ENCODE measurements at places on chromosomes 16 and 17.

DNA sequence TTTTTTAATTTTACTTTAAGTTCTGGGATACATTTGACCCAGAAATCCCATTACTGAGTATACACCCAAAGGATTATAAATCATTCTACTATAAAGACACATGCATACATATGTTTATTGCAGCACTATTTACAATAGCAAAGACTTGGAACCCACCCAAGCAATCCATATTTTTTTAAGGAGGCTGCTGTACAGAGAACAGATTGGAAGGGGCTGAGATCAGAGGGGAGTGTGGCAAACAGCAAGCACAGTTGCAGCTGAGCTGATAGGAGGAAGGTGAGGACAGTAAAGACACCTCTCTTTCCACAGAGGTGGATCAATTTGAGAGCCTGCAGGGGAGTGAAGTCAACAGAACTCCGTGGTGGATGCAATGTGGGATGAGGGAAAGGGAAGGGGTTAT lies 10.2 kb upstream of the TMEM238L start:
- no peak for DNase-seq

- DNase-seq = no peak
Measured at GRCh38 chr16:67661101-67661761, 471 bp downstream of the PARD6A start.

- DNase-seq = no peak
Measured at GRCh38 chr16:46727184-46727583, 21.0 kb downstream of the MYLK3 start.

DNA sequence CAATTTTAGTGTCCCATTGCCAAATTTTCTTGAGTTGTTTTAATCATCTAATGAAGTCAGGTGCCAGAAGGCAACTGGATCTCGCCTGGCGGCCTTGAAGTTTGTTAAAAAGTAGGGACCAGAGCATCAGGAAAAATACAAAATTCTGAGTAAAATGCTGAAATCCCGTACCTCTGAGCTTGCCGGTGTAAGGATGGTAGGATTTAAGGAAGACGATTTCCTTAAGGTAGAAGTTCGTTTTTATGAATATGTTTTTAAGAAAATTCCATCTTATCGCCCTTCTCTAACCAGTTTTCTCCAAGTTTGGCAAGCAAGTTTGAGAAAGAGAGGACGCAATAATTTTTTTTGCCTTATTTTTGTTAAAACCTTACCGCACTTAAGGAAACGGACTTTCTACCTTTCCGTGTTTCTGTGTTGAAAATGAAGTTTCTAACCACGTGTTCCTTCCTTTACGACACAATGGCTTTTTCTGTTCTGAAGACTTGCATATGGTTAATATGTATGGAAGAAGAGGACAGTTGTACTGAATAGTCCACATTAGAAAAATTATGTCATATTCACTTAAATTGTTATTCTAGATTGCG lies 748 bp downstream of the ATF7IP2 start:
- no peak for DNase-seq

DNA sequence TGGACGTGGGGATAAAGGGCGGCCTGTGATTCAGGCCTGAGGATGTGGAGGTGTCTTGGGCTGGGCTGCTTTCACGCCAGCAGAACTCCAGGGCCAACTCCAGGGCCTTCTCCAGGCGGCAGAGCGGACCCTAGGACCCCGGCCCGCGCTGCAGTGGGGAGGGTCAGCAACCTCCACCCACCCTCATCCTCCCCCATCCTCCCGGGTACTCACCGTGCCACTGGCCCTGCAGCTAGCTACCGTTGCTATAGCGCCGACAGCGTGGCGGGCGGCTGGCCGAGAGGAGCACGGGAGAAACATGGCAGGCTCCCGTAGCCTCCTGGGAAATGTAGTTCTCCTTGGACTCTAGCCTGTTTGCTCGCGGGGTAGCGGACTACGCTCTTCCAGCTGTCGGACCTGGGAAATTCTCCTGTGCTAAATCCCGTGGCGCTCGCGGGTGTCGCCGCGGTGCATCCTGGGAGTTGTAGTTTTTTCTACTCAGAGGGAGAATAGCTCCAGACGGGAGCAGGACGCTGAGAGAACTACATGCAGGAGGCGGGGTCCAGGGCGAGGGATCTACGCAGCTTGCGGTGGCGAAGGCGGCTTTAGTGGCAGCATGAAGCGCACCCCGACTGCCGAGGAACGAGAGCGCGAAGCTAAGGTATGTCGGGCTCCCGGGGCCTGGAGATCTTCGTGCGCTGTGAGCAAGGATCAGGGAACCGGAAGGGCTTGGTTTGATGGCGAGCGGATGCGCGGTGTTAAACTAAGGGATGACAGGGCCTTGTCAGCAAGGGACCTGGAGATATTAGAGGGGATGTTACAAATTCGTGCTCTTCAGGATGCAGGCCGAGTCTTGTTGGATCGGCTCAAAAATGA lies at the start of the genes FTO and RPGRIP1L:
FTO (plus strand) TSS at position 567 of the 855 bp plus-strand sequence.
RPGRIP1L (minus strand) TSS at position 270 of the 855 bp plus-strand sequence. CDS start 3,136 bp downstream, outside the sequence.
- peak; percentile 97 for DNase-seq

DNA sequence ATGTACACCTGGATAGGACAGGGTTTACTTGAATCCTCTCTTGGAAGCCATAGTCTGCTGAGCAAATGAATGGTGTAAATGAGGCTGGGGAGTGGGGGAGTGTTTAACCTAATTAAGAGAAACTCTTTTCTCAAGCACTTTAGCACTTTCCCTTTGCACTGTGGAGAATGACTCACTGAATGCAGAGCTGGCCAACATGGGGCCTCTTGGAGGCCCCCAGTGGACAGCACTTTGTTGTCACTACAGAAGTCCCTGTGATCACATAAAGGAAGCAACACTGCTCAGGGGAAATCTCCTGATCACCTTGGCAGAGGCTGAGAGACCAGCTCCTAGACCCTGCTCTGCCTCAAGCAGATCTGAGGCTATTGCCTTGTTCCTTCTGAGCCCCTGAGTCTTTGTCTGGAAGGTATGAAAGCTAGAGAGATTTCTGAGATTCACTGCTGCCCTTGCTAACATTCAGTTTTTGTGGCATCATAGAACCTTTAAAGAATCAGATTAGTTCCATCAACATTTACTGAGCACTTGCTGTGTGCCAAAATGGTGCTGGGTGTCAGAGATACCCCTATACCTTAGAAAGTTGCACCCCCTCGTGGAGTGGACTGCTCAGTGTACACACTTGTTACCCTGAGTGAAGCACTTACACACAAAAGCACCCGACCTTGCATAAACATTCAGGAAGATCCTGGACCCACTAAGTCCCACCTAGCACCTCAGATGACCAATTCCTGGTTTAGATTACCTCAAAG lies 230.1 kb upstream of the CCL2 start:
- DNase-seq = no peak

- no peak for DNase-seq
Measured at GRCh38 chr17:4161192-4161966, 18.4 kb downstream of the CYB5D2 start.

DNA sequence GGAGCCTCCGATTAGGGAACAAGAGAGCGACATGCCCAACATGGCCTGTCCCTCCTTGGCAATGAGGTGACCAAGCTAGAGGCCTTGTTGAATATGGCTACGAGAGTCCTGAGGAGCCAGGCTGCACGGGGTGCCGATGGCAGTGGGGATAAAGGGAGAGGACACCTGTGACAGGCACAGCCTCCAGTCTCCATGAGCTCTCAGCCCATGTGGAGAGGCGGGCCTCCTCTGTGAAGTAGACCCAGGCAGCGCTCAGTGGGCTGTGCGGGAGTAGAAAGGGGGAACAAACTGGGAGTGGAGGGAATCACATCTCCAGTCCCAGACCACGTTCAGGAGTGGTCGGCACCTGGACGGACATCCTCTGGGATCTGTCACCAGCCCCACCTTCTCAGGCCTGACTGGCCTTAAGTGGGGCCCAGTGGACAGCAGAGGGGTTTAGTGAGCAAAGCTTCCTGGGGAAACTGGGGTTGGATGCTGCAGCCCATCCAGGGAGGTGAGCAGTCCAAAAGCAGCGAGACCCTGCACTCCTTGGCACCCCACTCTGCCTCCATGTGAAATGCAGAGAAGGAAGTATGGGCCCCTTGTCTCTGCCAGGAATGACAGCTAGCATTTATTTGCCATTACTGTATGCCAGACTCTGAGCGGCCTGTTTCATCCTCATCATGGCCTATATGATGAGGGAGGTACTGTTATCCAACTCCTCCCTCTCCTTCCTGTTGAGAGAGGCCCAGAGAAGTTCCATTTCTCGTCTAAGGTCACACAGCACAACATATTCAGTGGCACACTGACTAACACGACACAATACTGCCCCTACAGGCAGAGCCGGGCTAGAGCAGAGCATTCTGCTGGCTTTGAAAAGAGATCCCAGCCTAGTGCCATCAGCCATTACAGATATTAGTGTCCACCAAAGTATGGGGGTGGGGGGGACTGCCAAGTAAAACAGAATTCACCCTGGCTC lies 4.5 kb upstream of the TMEM92 start:
- peak; percentile 32 for DNase-seq

GRCh38 chr16:6279286-6279685 lies 1053.4 kb upstream of the RBFOX1 start:
- DNase-seq = no peak

DNA sequence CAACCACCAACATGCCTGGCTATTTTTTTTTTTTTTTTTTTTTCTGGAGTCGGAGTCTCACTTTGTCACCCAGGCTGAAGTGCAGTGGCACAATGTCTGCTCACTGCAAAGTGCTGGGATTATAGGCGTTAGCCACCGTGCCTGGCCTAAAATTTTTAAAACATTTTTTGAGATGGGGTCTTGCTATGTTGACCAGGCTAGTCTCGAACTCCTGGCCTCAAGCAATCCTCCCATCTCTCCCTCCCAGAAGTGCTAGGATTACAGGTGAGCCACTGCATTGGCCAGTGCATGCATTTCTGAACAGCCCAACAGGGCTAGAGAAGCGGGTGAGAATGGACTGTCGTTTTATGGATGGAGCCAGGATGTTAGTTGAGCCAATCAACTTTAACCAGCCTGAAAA lies 72.4 kb downstream of the ERCC4 start:
- no peak for DNase-seq

DNA sequence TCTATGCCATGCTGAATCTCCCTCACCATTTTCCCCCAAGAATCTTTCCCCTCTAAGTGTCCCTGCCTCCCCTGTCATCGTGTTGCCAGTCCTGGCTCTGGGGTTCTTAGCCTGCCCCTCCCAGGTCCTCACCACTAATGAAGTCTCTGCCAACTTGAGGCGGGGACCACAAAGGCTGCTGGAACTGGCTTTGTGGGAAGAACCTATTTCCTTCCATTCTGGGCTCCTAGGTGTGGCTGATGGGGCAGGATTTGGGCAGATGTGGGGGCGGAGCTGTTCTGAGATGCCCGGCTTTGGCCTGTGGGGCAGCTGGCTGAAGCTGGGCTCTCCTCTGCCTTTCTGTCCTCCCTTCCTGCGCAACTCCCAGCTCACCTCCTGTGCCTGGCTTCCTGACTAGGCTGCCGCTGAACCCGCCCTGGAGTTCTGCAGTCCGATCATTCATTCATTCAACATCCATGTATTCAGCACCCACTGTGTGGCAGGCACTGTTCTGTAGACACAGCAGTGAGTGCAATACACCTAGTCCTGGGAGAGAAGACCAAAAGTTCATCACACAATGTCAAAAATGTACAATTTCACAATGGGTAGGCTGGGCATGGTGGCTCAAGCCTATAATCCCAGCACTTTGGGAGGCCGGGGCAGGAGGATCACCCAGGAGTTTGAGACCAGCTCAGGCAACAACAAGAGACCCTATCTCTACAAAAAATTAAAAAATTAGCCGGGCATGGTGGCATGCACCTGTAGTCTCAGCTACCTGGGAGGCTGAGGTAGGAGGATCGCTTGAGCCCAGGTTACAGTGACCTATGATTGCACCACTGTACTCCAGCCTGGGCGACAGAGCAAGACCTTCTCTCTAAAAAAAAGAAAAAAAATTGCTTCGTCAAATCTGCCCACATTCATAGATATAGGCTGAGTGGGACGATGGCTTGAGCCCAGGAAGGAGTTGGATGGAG lies 1.9 kb upstream of the SNN start:
- DNase-seq = no peak

DNA sequence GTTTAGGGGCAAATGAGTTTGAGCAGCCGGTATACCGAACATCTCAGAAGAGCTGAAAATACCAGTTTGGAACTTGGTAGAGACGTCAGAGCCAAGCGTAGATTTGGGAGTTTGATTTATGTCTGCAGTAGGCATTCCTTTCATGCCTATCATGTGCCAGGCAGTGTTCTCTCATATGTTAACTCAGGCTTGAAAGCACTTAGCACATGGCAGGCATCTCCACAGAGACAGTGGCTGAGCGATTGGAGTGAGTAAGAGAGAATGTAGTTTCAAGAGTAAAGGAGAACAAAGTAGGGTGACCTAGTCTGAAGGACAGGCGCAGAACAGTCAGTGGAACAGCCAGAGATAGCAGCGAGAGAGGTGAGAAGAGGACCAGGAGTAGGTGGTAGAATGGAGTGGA lies 207.0 kb downstream of the FTO start:
- no peak for DNase-seq

GRCh38 chr17:79545251-79546005 lies 65.4 kb downstream of the RBFOX3 start:
- no peak for DNase-seq

DNA sequence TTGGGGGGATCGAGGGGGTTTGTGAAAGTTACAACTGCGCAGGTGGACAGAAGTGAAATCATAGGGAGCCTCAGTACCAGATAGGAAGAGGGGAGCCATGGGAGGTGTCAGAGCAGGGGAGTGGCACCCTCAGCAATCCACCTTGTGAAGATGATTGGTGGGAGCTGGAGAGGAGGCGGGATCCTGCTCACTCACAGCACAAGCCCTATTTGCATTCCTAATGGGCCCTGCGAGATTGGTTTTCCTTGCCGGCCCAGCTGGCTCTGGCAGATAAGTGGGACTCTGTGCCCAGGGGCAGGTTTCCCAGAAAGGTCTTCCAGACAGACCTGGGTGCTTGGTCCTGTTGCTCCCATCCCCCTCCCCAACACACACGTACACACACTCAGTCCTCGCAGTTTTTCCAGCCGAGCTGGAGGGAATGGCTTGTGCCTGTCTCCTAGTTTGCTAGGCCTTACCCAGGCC lies 9.4 kb downstream of the WNT3 start:
- DNase-seq = no peak

GRCh38 chr17:20084621-20085282 lies 75.6 kb downstream of the SPECC1 start:
- no peak for DNase-seq

DNA sequence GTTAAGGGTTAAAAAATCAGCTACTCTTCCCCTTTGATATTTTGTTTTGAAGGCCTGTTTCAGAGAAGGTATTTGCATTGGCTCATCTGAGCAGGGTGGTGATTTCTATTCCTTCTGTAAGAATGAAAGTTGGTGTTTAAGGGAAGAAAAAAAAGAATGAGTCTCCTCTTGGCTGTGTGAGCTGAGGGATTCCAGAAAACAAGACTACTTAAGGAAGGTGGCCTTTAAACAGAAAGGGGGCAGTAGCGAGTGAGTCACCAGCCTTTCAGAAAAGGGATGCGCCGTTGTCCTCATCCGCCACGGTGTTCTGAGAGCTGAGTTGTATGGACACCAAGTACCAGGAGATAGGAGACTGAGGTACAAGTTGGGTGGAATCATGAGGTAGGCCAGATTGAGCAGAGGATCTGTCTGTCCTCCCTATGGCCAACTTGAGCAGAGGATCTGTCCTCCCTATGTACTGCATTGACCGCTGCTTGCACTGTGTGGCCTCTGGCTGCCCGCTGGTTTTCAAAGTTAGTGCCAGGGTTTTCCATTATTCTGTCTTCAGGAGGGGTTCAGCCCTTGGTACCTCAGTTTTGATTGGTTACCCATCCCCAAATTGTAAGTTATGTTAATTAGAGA lies 8.2 kb downstream of the PRKCA start:
- DNase-seq = no peak
